ENCODE measurements at places on chromosomes 1 and 21.

DNA sequence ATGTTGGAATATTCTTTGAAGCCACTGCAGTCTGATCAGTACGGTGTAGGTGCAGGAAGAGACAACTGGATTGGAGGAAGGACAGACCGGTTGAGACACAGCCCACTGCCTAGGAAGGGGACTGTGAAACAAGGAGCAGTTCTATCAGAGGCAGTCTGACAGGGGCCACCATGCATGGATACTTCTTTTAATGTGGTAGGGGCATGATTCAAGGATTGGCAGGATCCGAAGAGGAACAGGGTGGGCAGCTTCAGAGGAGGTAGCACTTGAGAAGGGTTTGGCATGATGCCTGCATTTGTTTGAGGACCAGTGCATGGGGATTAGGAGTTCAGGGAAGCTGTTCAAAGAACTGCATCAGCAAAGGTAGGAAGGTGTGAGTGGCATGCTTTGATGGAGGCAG lies 167.9 kb downstream of the DYRK1A start:
- DNase-seq: no peak

DNA sequence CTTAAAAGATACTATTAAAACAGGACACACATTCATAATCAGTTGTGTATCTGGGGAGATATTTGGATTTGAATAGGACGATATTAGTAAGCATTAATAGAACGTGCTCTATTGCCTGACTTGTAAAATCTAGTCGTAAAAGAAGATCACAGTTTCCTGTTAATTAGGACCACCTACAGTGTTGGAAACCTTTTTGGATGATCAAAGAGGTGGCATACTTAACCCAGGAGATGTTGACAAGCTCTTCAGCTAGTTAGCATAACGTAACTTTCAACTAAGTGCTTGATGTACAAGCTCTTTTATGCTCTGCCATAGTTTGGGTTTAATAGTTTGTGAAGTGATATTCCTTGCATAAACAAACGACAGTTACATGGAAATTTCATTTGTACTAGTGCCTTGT lies 293.3 kb upstream of the NR5A2 start:
- no peak for DNase-seq

DNA sequence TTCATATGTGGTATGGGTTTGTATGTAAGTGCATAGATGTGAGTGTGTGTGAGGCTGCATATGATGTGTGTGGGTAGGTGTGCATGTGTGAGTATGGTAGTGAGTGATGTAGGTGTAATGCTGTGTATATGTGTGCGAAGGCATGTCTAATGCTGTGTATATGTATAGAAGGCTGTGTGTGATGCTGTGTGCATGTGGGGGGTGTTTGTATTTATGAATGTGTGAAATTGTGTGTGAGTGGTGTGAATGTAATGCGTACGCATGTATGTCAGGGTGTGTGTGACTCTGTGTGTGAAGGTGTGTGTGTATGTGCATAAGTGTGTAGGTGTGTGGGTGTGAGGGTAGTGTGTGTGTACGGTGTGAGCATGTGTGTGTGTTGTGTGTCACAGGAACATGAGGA lies 300.0 kb downstream of the OMA1 start:
- no peak for DNase-seq

DNA sequence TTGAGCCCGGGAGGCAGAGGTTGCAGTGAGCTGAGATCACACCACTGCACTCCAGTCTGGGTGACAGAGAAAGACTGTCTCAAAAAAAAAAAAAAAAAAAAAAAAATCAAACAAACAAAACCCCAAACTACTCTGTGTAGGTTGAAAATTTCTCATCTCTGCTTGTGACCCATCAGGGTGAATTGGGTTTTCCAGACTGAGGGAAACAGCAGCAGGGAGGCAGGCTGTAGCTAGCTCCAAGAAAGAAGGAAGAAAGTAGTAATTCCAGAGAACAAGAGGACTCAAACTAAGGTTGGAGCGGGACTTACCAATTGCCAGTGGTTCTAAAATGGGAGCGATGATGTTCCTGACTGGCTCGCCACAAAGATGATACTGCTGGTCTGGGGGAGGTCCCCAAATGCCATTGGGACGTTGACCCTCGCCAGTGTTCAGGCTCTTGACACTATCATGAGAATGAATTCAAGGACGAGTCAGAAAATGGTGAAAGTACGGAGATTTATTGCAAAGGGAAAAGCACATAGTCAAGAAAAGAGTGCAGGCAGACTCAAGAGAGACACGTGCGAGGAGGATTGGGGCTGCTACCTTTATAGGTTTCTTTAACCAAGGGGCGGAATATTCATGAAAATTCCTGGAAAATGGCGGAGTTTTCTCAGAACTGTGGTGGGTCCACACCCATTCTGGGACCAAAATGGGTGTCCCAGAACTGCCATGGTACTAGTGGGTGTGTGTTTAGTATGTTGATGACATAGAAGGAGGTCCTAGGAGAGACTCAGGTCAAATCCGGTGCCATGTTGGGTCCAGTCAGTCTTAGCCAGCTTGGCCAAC lies 13.4 kb downstream of the AADACL4 start:
- no peak for DNase-seq

- DNase-seq: no peak
Measured at GRCh38 chr21:43289442-43289841, 120.6 kb downstream of the CRYAA start.

DNA sequence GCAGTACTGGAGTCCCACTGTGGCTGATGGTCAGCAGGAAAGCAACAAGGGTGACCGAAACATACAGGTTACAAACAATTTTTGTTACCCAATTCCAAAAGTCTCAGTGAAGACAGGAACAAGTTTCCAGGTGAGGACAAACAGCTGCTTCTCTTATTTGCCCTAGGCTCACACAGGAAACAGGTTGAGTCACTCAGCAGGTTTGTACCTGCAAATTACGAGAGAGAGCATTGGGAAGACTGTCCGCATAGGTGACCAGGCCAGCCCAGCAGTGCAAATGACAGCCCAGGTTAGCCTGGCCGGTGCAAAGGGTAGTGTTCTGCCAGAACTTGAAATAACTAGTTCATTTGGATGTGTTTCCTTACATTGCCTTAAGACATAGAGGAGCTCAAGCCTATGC lies 40.0 kb upstream of the DSCAM start:
- DNase-seq: no peak

DNA sequence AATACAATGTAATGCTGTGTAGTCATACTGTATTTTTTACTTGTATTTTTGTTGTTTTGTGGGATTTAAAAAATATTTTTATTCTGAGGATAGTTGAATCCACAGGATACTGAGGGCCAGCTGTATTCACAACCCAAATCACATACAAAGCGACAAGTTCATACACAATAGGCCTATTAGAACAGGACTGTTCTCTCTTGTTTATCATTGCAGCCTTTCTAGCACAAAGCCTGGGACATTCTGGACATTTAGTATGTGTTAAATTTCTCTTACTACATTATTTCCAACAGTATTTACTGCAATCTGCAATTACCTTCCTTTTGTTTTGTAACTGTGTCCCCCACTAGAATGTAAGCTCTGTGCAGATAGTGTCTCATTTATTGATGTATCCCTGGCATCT lies 65.4 kb downstream of the SLC35A3 start:
- no peak for DNase-seq

- DNase-seq: no peak
Measured at GRCh38 chr1:162732094-162732493, 58.4 kb upstream of the HSD17B7 start.
